Stimulated activated CD4-positive, alpha-beta T cell treated with anti-CD3 and anti-CD28 coated beads, Interleukin-1b, Interleukin-23, amount 100 ng/mL, for 1 hour (primary cell): ENCODE measurements at places on chromosomes 4 and X.

DNA sequence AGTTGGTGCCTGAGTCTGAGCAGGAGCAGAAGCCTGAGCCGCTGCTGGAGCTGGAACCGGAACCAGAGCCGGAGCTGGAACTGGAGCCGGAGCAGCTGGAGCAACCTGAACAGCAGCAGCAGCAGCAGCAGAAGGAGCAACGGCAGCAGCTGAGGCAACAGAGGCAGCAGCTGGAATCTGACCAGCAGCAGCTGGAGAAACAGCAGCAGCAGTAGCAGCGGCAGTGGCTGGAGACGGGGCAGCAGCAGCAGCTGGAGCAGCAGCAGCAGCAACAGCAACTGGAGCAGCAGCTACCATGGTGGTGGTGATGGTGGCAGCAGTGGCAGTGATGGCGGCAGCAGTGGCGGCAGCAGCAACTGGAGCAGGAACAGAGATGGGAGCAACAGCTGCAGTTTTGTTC, 61.5 kb downstream of the AMOT start:
- no peak for DNase-seq

DNA sequence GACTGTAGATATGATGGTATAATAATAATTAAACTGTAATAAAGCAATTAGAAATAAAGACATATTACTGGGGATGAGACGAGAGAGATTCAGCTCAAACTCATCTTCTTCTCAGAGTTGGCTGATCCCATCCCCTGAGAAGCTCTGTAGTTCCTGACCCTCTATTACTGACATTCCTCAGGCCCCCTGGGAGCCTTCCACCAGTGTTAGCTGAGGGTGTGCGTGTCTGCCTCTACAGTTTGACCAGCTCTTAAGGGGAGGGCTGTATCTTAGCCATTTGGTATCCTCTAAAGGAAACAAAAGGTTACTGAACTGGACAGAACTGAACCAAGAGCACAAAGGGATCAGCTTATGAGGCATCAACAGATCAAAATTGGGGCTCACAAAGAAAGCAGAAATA, 11.2 kb downstream of the FHDC1 start:
- no peak for DNase-seq

- DNase-seq = no peak
These were observed 486.0 kb upstream of the CTSO start for GRCh38 chr4:156439576-156440200.

DNA sequence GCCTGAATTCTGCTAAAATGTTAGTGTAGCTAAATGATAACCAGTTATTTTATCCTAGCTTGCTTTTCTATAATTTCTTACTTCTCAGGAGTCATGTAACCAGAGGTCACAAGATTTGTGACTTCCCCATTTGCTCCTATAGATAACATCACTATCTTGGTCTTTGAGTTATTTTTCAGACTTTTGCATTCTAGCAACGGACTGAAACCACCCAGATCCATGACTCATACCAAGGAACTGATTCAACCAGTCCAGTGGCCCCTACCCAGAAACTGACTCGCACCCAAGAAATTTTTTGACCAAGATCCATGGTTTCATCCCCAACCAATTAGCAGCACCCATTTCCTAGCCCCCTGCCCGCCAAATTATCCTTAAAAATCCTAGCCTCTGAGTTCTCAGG, 50.0 kb downstream of the IQCM start:
- no peak for DNase-seq

GRCh38 chr4:145791988-145792387, 112.0 kb downstream of the C4orf51 start:
- DNase-seq = no peak
